RPMI7951 (cell line): ENCODE measurements at places on chromosomes 12 and 14.

- no peak for DNase-seq
These were observed 47.4 kb upstream of the PRICKLE1 start for GRCh38 chr12:42636993-42637392.

GRCh38 chr14:68401855-68402254 is 391.0 kb downstream of the ZFP36L1 start:
- peak; percentile 99 for DNase-seq

GRCh38 chr14:77158882-77159255 is 17.3 kb upstream of the ZDHHC22 start:
- no peak for DNase-seq

DNA sequence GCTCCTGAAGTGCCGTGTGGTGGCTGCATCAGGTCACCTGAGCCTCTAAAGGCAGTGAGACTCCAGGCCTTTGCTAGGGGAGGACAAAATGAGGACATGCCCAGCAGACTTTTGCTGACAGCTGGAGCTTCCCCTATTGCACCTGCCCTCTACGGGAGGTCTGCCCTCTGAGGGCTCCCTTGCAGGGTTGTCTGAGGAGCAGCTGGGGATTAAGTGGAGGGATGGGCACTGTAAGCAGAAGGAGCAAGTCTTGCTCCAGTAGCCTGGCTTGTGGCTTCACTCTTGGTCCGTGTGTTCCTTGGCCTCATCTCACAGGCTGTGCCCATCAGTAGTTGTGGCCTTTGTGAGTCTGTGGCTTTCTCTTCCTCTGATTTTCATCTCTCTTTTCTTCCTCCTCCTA is 66.9 kb upstream of the NRXN3 start:
- DNase-seq: no peak
